ENCODE measurements at places on chromosomes 4 and X.

DNA sequence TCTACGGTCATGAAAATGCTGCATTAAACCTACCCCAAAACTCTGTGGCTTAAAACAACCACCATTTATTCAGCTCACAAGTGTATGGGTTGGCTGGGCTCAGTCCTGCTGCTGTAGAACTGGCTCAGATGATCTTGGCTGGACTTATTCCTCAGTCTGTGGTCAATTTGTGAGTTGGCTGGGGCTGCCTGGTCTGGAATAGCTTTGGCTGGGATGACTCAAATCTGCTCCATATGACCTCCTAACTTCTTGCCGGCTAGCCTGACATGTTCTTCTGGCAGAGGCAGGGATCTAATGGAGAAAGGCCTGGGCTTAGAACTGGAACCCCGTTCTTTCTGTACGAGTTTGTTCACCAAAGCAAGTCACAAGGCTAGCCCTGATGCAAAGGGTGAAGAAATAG is 71.7 kb downstream of the CFAP299 start:
- no peak for DNase-seq

DNA sequence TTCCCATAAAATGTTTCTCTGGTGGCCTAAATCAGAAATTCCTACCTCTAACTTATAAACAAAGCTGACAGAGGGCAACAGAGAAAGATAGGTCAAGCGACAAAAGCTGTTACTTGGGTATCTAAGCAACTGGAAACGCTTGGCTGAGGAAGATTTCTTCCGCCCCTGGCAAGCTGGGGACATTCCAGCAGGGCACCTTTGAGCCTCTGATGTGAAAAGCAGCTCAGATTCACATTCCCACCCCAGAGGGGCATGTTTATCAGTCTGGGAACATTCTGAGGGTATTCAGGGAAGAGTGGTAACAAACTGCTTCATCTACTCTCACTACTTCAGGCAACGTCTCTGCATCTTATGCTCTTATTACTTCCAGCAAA is 3.5 kb upstream of the CDS1 start:
- no peak for DNase-seq

GRCh38 chr4:71222661-71223060 is 116.2 kb upstream of the SLC4A4 start:
- no peak for DNase-seq

DNA sequence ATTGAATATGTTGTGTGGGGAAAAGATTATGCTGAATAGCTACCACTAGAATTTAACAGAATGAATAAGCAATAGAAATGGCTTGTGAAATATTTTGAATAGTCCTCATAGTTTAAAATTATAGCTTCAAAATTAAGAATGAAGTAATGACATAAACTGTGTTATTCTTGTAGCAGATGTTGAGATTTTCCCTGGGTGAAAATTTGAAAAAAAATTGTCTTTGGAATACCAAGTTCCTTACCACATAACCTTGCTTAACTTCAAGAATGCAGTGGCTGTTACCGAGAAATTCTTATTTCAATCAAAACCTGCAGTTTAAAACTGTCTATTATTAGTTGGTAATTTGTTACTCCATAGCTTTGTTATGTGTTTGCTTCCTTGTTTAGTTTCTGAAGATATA is 1268.6 kb downstream of the RAPGEF2 start:
- no peak for DNase-seq

GRCh38 chr4:97720869-97721432 is 422.3 kb downstream of the STPG2 start:
- DNase-seq = no peak

DNA sequence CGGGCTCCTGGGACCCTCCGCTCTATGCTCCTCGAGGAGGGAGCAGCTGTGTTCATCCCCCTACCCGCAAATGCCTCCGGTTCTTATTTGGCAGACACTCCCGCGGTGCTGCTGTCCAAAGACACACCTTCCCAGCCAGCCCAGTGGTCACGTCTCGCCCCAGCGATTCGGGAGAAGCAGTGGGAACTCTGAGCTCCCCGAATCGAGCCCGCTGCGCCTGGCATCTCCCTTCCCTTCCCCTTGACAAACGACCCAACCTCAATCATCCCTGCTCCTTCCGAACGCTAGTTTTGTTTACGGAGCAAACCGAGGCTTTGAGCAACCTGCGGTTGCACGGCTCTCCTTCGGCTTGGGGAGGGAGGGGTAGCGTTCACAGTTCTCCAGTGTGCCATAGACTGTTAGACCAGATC is 317 bp upstream of the FRMPD4 start:
- peak; percentile 22 for DNase-seq

DNA sequence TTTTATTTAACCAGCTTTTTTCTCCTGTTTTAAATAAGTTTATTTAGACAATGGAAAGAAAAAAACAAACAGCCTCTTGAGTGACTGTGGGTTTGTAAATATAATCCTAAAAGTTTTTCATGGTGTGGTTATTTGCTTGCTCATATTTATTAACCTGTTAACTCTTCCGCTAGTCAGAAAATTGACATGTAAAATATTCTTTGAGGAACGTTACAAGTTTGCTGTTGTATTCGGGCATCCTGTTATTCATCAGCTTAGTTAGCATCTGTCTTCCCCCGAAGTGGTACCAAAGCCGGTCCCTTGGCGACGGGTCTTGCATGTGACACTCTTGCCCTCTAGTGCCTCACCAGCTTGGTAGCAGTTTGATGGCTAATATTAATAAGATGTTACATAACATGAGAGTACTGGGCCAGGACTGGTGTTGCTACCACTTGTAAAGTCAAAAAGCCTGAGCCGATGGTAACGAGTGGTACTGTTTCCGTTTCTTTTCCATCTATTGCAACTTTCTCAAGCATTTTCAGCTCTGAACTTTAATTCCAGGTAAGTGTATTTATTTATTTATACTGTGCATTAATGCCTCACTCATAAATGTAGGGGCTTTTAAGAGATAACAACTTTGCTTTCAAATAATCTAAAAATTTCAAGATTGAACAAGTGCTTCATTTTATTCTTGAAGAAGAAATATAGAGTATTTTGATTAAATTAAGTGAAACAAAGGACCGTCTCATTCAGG is at the start of gene NDST3:
Gene NDST3 (plus strand): TSS at position 434 of the 733 bp plus-strand sequence. CDS start 19,425 bp downstream, outside the sequence.
- peak; percentile 18 for DNase-seq

Data from NCI-H1092 (cell line).